Stimulated activated CD8-positive, alpha-beta memory T cell treated with anti-CD3 and anti-CD28 coated beads, Interleukin-12 subunit alpha, Interleukin-12 subunit beta, amount 100 ng/mL, for 1 hour (primary cell): ENCODE measurements at places on chromosomes 7 and 10.

GRCh38 chr10:12195281-12195602 is 449 bp downstream of the NUDT5 start:
- DNase-seq: no peak

GRCh38 chr10:69363666-69364065 is 53.1 kb downstream of the TACR2 start:
- DNase-seq: no peak

- DNase-seq: no peak
Observed at GRCh38 chr7:20444030-20444800, 113.5 kb downstream of the ITGB8 start.

DNA sequence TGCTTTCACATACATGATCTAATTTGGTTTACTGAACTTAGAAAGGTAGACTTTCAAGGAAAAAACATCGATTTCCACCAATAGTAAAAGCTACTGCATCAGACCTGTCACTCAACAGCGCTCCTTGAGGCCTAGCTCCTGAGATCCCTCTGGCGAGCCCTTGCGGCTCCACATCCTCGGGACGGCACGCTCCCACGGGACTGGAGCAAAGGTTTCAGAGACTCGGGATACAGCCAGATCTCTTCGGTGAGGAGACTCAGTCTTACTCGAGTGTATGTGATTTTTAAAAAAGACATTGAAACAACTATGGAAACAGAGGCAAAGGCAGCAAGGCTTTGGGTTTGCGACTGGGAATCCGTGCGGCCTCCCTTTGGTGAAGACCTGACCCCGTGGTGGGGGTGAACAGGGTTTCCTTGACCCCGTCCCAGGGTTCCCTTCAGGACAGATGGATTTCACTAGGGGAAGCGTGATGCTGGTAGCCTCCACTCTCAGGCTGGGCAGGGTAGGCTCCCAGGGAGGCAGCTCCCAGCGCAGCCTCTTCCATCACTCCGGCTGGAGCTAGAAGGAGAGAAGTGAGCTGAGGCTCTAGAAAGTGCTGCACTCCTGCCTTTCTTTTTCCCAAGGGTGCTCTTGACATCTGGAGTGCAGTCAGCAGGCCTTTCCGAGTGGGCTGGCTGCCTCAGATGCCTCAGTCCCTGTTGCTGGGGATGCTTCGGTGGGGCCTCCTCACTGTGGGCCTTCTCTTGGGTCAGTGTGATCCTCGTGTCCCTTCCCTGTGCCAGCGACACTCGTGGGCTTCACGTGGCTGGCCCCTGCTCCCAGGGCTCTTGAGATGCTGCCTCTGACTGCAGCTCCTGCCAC is 5.8 kb upstream of the ATP6V0E2 start:
- no peak for DNase-seq

- DNase-seq: no peak
Observed at GRCh38 chr7:156050636-156051569, 238.6 kb upstream of the SHH start.
